ENCODE measurements at places on chromosomes 1 and 21.

DNA sequence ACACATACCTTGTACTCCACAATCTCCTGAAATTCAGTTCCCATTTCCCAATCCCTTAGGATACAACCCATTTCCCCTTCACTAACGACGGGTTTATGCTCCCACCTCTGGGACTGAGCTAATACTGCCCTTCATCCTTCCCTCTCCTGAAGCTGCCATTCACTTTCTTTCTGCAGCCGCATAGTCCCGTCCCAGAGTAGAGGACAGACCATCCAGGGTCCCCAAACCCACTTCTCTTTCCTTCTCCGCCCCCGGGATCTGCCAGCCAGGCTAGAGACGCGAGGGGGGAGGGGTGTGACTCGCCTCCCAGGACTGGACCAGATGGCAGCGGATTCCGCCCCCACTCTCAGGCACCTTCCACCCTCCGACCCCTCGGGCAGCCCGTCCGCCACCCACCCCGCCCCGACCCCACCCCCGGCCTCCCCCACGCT lies 679 bp downstream of the ABL2 start:
- DNase-seq: no peak

GRCh38 chr21:41973861-41974751 lies 20.3 kb upstream of the C2CD2 start:
- DNase-seq: no peak

DNA sequence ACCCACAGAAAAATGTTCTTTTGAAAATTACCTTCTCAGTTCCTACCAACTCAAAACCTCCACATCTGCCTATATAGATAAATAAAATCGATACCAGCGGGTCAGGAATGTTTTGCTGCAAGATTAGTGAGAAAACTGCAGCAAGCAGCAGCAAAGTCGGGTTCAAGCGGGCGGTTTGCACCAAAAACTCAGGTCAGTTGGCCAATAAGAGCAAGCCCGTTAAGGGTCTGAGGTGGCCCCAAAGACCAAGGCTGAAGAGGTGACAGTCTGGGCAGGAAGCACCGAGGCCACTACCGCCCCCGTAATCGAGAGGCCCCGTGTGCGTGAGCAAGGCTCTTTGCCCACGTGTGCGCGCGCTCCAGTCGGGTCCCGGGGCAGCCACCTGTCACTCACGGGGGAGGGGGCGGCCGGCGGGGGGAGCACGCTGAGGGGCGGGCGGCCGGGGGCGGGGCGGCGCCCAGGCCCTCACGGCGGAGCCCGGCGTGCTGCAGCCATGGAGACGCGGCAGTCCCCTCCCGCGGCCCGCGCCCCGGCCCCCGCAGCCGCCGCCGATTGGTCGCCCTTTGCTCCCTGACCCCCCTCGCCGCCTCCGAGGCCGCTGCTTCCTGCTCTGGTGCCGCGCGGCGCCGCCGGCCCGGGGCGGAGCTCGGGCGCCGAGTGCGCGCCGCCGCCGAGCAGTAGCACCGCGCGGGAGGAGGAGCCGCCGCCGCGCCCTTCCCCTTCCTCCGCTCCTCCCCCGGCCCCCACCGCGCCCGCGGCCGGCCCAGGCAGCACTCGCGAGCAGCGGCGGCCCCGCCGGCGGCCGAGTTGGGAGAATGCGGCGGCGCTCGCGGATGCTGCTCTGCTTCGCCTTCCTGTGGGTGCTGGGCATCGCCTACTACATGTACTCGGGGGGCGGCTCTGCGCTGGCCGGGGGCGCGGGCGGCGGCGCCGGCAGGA lies at the start of gene GALNT2:
TSS of gene GALNT2 (plus strand) at position 773 of the 939 bp plus-strand sequence. CDS start at position 816, 43 bp downstream.
- DNase-seq: peak; percentile 78

DNA sequence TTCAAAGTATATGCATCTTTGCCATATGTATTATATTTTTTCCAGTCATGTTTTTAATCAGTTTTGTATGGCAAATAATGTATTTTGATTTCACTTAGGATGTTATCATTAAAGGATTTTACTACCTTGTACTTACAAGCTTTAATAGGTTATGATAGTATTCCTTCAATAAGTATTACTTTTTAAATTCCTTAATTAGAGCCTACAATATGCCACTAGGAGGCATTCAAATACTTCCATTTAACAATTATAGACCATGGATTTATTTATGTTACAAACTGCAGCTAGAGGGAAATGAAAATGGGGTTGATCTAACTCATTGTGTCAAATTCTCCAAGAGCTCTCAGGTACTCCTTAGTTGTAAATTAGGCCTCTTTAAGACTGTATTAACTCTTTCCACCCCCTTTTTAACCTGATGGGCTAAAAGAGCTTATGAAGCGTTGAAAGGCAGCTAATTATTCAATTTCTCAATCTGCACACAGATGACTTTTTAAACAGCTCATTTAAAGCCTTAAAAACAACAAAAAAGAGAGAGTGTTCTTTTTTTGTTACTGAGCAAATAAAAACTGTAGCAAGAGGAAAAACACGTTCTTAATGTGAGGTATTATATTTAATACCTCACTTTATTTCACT lies 156.2 kb downstream of the DENND1B start:
- peak; percentile 52 for DNase-seq

DNA sequence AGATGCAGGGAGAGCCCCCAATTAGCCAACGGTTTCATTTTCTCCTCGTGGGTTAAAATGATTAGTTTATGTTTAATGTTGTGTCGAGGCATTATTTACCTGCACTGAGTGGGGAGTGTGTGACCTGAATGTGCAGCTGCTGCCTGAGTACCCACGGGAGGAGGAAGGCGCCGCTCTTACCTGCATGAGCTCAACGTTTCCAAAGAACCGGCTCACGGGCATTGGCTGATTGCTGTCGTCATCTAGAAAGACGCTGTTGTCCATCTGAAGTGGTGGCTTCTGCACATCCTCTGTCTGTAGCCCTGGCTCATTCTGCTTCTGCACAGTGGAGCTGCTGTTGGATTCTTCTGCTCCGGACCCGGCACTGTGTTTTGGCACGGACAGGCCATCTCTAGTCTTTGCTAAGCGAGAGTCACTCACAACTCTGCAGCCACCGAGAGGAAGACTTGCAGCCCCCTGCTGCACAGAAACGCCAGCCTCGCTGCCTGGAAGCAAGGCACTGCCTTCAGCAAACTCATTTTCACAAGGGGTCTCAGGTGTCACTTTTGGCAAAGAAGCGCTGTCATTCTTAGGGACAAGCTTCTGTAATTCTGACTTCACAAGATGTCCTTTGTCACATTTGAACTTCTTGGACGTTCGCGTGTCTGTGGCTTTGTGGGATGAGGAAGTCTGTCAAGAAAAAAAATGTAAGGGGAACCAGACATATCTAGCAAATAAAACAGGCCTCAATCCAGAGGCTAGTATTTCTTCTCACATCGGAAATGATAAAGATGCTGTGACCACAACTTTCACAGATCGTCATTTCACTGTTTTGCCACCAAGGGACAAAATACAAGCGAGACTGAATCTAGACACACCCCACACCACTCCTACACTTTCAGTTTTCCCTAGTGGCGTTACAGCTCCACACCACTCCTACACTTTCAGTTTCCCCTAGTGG lies 9.4 kb downstream of the C1orf174 start:
- DNase-seq: no peak

- no peak for DNase-seq
These were observed 187.6 kb downstream of the BACH1 start for GRCh38 chr21:29486306-29486807.

All from cardiac fibroblast (primary cell).